ENCODE measurements at places on chromosomes 7 and 10.

DNA sequence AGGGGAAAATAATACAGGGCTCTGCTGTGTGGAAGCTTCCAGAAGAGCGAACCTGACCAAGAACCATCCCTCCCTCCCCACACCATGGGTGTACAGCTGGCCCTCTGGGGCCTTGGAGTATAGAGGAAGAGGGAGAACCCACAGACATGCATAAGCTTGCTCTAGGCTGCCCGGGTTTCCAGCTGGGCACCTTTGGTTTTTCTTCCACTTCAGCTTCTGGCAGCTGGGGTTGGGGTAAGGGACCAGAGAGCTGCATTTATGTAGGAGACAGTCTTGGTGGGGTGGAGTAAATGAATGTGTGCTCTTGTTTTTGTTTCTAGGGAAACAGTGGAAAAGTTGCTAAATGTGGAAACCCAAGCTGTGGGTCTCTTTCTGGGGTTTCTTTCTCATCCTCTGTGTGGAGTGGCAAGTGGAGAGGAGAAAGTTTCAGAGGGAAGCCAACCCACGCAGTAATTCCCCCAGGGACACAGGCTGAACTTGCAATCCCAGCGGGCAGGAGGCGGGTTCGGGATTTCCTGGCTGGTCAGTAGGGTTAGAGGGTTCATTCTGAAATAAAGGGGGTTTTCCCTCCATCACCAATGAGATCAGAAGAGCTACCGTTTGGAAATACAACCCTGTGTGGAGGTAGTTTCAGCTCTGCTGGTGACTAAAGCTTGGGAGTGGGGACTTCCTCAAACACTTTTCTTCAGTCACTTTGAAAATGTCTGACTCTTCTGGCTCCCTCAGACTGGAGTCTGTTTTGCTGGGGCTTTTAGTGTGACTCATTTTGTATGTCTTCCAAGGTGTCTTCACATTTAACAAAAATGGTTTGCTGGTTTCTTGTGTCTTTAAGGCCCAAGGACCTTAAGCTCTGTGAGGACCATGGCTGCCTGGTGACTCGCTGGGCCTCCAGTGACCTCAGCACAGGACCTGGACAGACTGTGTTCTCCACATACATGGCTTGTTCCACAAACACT, 22.2 kb upstream of the SRGN start:
- DNase-seq: peak; percentile 53

DNA sequence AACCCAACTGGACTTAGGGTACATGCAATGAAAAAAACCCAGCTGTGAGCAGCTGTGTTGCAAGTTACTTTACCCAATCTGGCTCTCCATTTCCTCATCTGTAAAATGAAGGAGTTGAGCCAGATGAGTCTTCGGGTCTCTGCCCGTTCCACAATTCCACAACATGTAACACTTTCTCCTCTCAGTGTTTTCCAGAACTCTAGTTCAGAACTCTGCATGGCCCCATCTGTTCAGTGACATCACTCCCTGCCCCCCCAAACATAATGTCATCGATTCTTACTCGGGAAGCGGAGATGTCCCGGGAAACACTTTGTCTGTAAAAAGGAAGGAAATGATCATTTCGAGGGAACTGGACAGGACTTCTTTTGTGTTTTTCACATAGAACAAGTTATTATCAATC, 2.5 kb downstream of the SH3PXD2A start:
- no peak for DNase-seq

DNA sequence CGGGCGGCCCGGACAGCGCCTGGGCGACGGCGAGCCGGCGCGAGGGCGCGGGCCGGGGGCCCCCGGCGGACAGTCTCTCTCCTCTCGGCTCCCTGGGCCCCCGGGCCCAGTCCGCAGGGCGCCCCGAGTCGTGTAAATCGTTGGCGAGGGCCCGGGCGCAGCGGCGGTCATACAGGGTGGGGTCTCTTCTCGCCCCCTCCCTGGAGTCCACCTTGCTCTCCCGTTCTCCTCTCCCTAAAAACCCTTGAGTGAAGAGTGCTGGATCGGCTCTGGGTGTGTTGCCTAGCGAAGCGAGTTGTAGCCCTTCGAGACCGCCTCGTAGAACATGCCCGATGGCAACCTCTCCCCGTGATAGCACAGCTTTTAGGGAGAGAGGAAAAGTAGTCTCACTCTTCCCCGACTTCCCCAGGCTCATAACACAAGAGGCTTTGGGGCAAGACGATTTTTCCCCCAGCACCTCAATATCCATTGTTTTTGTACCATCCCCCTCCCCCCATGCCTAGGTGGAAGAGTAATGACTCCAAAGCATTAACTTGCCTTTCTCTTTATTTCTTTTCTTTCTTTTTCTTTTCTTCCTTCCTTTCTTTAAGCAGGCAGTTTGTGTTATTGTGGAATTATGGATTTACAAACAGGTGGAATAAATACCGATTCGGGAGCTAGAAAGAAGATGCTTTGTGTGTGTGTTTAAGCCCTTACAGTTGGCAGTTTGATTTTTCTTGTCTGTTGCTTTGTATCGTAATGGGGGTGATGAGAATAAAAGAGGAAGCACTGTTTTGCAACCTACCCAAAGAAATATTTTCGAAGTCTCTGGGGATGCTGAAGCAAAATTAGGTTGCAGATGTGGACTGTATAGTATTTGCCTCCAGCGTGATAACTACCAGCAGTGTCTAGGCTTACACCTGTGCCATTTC, 822 bp downstream of the SHOC2 start:
- peak; percentile 41 for DNase-seq

- no peak for DNase-seq
Measured at GRCh38 chr7:114620208-114620607, 205.6 kb downstream of the FOXP2 start.

DNA sequence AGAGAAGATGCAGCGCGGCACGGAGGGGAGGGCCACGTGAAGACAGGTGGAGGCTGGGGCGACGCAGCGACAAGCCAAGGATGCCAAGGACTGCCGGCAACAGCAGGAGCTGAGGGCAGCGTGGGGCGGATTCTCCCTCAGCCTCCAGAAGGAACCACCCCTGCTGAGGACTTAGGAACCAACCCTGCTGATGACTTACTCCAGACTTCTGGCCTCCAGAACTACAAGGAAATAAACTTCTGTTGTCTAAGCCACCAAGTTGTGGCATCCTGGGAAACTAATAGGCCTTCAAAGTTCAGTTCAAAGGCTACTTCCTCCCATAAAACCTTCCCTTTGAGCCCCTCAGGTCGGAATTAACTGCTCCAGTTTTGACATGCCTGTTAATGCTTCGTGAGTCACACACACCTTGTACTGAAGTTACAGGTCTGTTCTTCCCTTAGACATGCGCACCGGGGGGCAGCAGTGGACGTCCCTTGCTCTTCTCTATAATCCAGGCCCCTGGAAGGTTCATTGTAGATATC, 88.4 kb upstream of the RHEB start:
- no peak for DNase-seq

DNA sequence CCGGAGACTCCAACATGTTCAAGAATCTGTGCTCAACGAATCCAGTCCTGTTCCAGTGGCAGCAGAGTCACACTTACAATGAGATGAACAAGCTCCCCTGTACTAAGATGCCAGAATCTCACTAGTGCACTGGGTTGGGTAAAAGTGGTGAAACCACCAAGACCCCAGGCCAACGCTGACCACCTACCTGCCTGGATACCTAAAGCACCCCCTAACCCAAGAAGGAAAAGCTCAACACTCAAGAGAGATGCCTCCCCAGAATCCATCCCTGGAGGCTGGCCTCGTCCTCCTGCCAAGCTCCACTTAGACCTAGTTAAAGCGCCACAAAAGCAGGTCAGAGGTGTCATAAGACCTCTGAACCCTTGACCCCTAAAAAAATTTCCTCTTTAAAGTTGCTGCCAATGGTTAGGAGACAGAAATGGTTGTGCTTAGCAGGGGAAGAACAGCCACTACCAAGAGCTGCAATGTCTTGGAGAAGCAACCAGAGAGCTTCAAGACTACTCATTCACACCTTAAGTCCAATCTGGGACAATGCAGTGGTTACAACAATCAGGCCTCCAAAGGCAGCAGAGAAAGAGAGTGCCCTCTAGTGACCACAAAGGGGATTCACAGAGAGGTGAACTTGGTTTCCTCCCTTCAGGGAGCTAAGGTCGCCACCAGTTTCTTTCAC, 94.6 kb upstream of the MACROH2A2 start:
- DNase-seq: peak; percentile 57

DNA sequence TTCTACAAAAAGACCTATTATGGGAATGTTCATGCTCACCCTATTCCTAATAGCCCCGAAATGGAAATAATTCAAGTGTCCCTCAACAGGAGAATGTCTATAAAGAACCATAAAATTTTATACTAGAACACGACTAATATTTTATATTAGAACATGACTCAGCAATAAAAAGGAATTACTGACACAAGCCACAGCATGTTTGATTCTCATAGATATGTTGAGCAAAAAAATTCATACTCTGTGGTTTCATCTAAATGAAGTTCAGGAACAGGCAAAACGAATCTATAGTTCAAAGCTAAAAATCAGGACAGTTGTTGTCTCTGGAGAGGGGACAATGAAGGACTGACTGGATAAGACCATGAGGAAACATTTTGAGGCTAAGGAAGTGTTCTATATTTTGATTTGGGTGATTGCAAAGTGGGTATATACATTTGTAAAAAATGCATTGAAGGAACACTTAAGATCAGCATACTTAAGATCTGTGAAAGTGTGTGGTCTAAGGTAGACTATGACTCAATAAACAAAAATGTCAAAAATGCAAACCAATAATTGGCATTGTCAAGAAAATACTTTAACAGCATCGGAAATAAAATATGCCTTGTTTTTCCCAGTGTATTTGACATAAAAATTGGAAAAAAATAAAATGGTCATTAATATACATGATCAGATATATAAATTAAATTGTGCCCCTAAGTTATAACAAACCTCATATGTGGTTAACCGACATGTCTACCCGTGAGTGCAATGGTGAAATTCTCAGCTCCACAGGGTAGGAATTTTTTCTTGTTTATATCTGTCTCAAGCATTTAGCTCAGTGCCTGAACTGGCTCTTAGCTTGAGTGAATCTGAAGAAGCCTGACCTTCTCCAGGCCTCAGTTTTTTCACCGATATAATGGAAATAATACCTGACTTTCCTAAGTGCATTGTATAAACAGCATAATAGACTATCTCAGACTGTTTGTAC, 124.9 kb upstream of the CTTNBP2 start:
- DNase-seq: peak; percentile 40

DNA sequence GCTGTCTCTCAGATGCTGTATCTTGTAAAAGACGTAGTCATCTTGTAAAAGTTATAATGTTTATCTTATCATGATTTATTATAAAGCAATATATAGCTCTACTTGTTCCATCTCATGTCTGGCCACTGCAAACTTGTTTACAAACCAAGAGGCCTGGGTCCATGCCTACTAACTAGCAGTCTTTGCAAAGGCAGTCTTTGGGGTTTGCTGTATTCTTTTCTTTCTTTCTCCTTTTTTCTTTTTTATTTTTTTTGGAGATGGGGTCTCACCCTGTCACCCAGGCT, 272.6 kb downstream of the GATA3 start:
- no peak for DNase-seq

DNA sequence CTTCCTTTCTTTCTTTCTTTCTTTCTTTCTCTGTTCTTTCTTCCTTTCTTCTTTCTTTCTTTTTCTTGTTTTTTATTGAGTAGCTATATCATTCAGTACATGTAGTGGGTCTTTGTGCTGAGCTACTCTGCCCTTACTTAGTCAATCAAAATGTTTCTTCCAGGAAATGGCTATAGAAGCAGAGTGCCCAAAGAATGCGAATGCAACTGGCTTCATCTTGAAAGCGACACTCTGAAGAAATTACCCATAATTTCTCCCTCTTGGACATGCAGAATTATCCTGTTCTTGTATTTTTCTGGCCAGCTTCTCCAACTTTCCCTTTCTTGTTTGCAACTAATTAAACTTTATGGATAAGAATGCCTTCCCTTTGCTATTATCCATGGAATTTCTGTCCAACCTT, 441.5 kb downstream of the MAGI2 start:
- no peak for DNase-seq

GRCh38 chr10:97796651-97797050, 24.9 kb upstream of the SFRP5 start:
- DNase-seq: peak; percentile 34

- no peak for DNase-seq
Measured at GRCh38 chr7:80263333-80263732, 128.7 kb downstream of the GNAI1 start.

- DNase-seq: no peak
Measured at GRCh38 chr7:8134089-8134733, 127.8 kb downstream of the ICA1 start.

- DNase-seq: no peak
Measured at GRCh38 chr7:125025620-125026019, 96.0 kb upstream of the POT1 start.

DNA sequence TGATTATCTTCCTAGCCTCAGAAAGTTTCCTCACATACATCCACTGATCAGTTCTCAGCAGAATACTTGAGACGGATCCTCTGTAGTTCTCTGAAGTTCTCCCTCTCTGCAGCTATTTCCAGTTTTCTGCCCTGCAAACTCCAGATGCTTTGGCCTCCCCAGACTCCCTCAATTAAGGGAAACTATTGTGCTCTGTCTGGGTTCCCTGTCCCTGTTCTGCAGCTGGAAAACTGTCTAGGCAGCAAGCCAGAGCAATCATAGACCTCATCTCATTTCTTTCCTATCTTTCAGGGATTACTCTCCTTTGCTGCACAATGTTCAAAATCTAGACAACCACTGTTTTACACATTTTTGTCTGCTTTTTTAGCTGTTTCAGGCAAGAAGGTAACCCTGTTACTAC, 9.2 kb downstream of the MICU1 start:
- no peak for DNase-seq

DNA sequence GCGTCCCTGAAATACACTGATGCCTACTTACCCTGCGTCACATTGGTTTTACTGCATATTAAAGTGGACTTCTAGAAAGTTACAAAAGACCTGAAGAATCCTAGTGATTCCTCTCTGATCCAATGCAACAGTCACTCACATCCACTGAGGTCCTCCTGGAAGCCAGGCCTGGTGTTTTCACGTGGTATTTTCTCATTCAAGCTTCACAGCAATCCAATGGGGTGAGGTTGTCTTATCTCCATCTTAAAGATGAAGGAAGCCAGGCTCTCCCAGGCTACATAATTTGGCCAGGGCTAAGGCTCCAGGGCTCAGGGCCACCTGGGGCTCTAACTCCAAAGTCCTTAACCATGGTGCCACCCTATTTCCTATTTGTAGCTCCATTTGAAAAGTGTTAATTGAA, 126.3 kb upstream of the SFMBT2 start:
- DNase-seq: no peak

- peak; percentile 22 for DNase-seq
Measured at GRCh38 chr10:12819071-12819470, 182.4 kb downstream of the CCDC3 start.

DNA sequence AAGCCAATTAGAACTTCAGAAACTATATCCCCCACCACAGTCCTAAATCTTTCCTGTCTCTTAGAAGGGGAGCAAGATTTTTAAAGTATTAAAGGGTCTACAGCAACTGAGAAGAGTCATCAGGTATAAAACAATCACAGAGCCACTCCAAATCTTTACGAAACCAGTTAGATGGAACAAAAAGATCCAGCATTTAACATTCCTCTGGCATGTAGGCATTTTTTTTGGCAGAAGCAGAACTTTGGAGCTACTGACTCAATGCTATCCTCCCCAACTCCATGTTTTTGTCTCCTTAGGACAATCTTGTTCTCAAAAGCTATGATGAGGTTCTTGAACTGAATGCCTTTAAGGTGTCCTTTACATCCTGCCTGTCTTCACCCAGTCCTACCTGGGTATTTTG, 333.3 kb downstream of the PRPF18 start:
- DNase-seq: no peak

- no peak for DNase-seq
Measured at GRCh38 chr7:63925626-63926460, 72.8 kb upstream of the ZNF722 start.

- no peak for DNase-seq
Measured at GRCh38 chr7:44258865-44259546, 58.2 kb downstream of the YKT6 start.

- no peak for DNase-seq
Measured at GRCh38 chr10:98419469-98420261, 4.7 kb upstream of the PYROXD2 start.

All from A172 (cell line).